ENCODE measurements at places on chromosomes 2 and 18.
A peak's percentile ranks its signal among the peaks of the same experiment; 100 is the strongest.

DNA sequence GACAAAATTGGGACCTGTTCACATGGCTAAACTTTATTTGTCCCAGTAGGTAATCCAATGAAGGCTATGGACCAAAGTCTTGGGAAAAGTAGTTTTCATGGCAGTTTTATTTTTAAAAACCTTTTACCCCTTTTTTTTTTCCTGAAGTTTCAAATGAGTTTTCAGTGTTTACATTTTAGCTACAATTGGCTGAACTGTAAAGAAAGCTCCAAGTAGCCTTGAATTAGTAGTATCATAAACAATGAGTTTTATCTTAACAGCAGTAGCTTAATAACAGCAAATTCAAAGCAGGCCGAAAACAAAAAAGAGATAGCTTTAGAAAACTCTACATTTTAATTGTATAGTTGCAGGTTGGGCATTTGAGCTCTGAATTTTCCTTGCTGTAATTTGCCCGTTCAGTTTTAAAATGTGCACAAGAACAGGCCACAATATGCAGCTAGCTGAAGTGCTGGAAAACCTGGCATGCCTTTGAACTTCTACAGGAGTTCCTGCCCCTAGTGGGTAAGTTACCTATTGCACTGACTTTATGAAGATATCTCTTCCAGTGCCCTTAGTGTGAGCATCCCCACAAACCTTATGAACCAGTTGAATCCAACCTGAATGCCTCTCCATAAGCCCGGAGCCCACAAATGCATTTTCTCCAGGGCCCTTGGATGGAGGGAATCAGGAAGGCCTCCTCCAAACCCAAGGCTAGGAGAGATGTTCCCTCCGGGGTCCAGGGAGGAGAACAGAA is 106.7 kb downstream of the XRCC5 start:
- no peak for DNase-seq

- DNase-seq = no peak
Observed at GRCh38 chr2:219325657-219326315, 6.8 kb downstream of the RESP18 start.

DNA sequence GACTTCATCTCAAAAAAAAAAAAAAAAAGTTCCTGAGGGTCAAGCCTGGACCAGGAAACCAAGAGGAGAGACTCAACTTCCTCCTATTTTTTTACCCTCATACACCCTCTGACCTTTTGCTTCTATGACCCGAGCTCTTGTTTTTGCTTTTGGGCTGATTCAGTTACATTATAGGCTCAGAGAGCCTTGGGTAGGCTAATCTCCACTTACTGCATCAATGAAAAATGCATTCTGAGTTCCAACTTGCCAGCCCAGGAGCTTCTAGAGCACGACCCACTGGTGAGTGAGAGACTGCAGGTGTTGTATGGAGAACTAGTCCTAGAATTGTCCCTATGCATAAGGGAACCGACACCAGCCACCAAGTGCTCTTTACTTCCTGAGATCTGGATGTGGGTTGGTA is 91.1 kb downstream of the CABLES1 start:
- DNase-seq = no peak

GRCh38 chr18:12254136-12254819 is at the start of gene CIDEA:
CIDEA (plus strand) TSS chr18:12254361; CDS start chr18:12254384, 23 bp downstream.
- no peak for DNase-seq

- no peak for DNase-seq
Observed at GRCh38 chr2:113755035-113755834, 1.2 kb downstream of the SLC35F5 start.

- DNase-seq = no peak
Observed at GRCh38 chr2:106057206-106057605, 136.9 kb downstream of the UXS1 start.

GRCh38 chr2:221389904-221390303 is 182.2 kb downstream of the EPHA4 start:
- DNase-seq = no peak

- DNase-seq = peak; percentile 28
Observed at GRCh38 chr2:72136933-72137497, 10.6 kb downstream of the CYP26B1 start.

GRCh38 chr2:111201214-111201613 is 80.5 kb downstream of the BCL2L11 start:
- no peak for DNase-seq

DNA sequence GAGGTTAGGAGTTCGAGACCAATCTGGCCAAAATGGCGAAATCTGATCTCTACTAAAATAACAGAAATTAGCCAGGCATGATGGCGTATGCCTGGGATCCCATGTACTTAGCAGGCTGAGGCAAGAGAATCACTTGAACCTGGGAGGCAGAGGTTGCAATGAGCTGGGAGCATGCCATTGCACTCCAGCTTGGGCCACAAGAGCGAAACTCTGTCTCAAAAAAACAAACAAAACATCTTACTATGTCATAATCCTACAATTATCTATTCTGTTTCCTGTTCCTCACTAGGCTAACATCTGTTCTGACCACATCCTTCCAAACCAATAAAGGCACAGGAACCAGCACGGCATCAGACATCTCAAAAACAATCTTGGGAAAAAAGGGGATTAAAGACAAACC is 361.8 kb upstream of the UBE2E3 start:
- no peak for DNase-seq

DNA sequence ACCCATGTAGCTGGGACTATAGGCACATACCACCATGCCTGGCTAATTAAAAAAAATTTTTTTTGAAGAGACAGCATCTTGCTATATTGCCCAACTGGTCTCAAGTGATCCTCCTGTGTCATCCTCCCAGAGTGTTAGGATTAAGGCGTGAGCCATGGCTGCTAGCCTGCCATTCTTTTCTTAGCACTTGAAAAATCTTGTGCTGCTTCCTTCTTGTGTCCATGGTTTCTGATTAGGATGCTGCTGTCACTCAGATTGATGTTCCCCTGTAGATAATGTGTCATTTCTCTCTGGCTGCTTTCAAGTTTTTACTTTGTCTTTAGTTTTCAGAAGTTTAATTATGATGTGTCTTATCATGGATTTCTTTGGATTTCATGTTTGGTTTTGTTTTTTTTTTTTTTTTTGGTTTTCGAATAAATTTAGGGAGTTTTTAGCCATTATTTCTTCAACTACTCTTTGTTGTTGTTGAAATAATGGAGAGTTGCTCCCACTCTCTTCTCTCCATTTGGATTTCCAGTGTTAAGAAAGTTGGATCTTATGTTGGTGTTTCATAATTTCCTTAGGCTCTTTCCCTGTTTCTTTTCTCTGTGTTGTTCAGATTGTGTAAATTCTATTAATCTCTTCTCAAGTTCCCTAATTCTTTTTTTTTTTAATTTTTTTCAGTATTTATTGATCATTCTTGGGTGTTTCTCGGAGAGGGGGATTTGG is 2.5 kb downstream of the ATP9B start:
- no peak for DNase-seq

GRCh38 chr2:149715005-149715592 is 127.5 kb upstream of the MMADHC start:
- no peak for DNase-seq

DNA sequence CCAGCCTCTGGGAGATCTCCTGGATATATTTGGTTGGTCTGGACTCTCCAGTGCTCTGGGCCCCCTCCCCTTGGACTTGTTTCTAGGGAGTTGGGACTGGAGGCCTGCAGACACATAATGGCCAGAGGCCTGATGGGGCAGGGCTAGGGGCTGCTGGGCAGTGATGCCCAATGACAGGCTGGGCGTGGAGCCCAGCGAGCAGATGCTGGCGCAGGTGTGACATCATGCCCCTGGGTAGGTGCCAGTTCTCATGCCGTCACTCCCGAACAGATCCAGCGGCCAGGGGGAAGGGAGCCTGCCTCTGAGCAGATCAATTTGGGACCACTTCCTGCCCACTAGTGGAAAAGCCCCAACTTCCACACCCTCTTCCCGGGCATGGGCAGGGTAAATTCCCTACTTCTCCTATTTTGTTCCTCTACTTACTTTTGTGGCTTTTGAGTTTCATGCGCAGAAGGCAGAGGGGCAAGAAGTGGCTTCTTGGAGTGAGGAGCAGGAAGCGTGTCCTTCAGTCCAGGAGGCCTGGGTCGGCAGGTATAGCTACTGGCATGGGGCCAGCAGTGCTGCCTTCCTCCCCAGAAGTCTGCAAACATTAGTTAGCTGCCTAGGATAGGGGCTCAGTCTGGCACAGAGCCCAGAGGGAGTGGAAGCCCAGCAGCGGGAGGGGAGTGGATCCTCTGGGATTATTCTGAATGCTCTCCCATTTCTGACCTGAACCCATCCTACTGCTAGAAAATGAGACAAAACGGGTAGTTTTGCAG is 6.1 kb downstream of the MPV17 start:
- no peak for DNase-seq

- DNase-seq = no peak
Observed at GRCh38 chr2:236557306-236558030, 12.2 kb upstream of the ACKR3 start.
